Hematopoietic multipotent progenitor cell treated with erythropoietin and hydrocortisone succinate and interleukin-3 and kit ligand, for 8 days (in vitro differentiated cells): ENCODE measurements at places on chromosomes 3 and 15.

- DNase-seq: peak; percentile 80
Measured at GRCh38 chr3:197599089-197599765, 43.5 kb upstream of the BDH1 start.

DNA sequence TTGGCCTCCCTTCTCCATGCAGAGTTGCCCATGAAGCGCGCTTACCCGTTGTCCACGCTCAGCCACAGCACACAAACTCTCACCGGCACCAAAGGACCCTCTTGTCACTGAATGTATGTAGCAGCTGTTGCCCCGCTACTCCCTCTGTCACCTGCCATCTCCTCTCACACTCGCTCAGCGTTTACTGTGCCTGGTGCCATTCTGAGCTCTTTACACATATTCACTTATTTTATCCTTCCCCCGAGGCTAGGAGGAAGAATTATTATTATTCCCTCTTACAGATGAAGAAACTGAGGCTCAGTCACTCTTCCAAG, 41.7 kb upstream of the PRR23E start:
- no peak for DNase-seq

DNA sequence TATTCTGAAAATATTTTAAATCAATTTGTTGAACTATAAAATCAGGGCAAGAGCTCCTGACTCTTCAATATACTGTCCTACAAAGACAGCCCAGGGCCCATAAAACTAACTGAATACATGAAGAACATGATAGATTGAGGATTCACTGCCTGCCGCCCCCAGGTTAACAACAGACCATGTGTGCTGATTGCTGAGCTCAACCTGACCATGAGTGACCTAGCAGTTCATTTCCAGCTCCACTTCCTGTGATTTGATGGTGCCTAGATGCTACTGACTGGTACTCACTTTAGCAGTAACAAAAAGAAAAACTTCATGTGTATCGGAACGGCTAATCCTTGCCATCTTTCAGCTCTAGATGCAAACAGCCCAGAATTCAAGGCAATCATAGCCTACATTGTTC, 9.6 kb upstream of the KLF13 start:
- no peak for DNase-seq

DNA sequence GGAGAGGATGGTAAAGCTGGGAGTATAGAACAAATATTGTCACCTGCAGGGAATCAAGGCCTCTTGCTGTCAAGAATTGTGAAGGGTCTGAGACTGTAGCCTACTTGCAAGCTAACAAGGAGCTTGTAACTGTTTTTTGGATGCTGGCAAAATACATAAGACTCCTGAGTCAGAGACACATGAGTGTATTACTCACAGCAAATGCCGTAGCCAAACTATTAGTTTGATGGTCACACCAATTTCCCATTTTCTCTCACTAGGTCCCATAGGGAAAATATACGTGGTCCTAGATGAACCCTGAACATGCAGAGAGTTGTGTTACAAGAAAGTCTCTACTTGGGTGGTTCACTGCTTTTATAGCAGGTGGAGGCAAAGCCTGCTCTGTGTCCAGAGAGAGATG, 44.7 kb upstream of the LIPC start:
- DNase-seq: no peak

GRCh38 chr3:128329491-128330213, 137.0 kb downstream of the DNAJB8 start:
- DNase-seq: no peak

DNA sequence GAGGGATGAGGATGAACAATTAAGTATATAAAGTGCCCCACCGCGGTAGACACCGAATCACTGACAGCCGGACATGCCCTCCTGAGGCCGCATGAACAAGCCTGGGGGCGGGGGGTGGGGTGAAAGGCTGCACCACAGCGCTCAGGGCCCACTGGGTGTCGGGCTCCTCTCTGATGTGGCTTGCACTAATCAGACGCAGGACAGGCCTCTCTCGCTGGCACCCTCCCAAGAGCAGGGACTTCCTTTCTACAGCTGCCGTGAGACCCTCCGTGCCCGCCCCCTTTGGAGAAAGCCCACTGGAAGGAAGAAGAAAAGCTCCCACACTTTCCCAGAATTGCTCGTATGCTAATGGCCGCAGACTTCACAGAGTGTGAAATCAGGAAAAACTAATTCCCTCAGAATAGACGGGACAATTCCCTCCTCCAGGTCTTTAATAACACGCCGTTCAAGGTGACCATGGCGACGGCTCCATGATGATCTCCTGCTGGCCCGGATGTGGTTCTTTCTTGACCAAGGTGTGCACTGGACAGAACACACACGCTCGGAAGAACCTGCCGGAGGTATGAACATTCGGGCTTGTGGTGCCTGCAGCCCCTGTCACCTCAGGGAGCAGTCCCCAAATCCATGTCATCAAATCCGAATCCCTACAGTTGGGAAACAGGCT, 32.0 kb downstream of the IQSEC1 start:
- DNase-seq: peak; percentile 63

- DNase-seq: no peak
Measured at GRCh38 chr15:71191296-71191695, 76.0 kb downstream of the THSD4 start.

GRCh38 chr3:175659670-175660350, 800.7 kb downstream of the NAALADL2 start:
- DNase-seq: no peak

DNA sequence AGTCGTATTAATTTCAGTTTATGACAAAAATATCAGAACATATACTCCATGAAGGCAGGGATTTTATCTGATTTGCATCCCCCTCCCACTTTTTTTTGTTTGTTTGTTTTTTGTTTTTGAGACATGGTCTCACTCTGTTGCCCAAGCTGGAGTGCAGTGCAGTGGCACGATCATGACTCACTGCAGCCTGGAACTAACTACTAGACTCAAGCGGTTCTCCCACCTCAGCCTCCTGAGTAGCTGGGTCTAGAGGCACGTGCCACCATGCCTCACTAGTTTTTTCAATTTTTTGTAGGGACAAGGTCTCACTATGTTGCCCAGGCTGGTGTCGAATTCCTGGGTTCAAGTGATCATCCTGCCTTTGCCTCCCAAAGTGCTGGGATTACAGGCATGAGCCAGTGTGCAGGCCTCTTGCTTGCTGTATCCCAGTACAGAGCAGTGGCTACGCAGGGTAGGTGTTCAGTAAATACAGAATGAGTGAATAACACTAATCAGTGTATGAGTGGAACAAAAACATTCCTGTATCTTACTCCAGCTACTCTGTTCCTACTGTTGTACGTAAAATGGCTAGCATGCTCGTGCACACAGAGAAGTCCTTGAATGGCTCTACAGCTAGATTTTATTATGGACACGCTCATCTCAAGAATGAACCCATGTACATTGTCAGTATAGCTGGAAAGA, 272.4 kb downstream of the FOXP1 start:
- no peak for DNase-seq

GRCh38 chr15:80591938-80592825, 102.9 kb upstream of the ABHD17C start:
- no peak for DNase-seq

GRCh38 chr3:5918626-5919025, 731.1 kb downstream of the EDEM1 start:
- no peak for DNase-seq

- DNase-seq: no peak
Measured at GRCh38 chr15:62895905-62896316, 146.6 kb upstream of the TPM1 start.

DNA sequence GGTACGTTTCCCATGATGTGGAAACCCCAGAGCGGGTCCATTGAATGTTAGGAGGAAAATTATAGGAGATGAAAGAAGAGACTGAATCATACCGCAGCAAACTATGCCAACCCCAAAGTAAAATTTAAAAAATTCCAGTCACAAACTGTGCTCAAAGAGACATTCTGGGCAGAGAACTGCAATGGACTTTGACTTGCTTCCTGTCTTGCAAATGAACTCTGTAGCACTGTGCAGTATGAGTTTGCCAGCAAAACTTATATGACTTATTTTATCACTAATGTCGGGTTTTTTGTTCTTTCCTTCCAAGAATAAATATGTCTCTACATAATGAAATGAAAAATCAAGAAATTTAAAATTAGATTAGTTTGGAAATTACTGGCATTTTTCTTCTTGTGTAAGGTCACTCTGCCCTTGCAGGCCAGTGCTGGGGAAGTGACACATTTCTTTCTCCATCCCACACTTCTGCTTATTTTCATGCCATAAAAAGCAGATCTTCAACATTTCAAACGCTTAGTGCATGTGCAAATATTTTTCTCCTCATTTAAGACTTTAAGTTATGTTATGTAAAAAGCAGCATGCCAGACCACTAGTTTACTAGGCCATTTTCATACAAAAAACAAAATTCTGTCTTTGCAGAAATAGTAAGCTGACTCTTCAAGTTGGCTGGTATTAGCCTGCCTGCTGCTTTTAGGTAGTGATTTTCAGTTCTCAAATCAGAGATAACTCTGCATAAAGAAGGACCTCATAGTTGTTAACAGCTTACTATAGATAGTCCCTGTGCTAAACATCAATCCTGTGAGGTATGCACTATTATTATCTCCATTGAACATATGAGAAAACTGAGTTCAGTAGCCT, 32.2 kb upstream of the SSR3 start:
- DNase-seq: no peak

DNA sequence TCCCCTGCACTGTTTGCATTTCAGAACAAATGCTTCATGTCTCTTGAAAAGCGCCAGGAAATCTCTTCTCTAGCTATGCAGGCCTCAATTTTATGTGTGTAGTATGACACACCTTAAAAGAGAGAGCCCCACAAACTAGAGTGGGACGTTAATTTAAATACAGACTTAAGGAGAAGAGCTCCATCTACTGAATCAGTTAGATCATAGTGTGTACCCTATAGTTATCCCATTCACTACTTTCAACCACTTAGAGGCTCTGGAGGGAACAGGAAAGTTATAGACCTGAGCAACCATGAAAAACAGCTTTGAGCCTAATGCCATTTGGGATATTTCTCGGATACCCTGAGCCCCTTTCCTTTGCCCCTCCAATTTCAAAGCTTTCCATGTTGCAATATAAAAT, 153.7 kb downstream of the TIGIT start:
- DNase-seq: no peak

- no peak for DNase-seq
Measured at GRCh38 chr3:8220291-8220690, 281.3 kb upstream of the LMCD1 start.

DNA sequence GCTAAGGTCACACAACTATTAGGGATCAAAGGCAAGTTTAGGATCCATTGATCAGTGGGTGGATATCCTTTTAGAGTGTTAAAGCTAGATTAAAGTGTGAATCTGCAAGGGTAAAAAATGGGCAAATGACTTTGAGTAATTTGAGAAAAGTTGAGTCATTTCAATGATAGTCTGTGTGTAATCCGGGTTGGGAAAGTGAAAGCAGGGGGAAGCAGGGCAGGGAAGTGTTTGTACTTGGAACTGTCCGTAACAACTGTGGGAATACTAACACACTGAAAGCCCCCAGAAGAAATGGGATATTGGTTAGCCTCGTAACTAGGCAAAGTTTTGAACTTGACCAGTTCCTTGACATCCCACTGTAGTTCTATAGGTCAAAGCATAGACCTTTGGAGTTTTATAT, 187.2 kb upstream of the SLITRK3 start:
- DNase-seq: no peak

- peak; percentile 38 for DNase-seq
Measured at GRCh38 chr3:119294696-119295671, 801 bp downstream of the ARHGAP31 start.

DNA sequence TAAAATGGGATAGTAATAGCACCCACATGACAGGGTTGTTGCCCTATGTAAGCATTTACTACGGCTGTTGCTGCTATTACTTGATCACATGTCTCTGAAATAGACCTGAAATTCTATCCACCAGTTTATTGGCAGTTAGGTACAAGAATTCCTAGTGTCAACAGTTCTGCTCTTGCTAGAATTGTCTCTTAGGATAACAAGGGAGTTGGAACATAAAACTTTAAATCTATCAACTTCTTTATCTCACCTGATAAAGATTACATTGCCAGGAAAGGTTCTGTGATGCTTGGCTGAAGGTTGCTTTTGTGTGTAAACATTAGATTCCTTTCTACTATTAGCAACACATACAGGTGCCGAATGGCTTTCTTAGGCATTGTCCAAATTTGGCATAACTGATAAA, 38.7 kb downstream of the ATP13A4 start:
- DNase-seq: no peak
